Uterus (tissue), 4 donors: ENCODE measurements at places on chromosomes 11 and 22. TPM values are rescaled to one million over a fixed set of nuclear protein-coding genes. Genes with fewer than 3 reads are reported as not detected.

DNA sequence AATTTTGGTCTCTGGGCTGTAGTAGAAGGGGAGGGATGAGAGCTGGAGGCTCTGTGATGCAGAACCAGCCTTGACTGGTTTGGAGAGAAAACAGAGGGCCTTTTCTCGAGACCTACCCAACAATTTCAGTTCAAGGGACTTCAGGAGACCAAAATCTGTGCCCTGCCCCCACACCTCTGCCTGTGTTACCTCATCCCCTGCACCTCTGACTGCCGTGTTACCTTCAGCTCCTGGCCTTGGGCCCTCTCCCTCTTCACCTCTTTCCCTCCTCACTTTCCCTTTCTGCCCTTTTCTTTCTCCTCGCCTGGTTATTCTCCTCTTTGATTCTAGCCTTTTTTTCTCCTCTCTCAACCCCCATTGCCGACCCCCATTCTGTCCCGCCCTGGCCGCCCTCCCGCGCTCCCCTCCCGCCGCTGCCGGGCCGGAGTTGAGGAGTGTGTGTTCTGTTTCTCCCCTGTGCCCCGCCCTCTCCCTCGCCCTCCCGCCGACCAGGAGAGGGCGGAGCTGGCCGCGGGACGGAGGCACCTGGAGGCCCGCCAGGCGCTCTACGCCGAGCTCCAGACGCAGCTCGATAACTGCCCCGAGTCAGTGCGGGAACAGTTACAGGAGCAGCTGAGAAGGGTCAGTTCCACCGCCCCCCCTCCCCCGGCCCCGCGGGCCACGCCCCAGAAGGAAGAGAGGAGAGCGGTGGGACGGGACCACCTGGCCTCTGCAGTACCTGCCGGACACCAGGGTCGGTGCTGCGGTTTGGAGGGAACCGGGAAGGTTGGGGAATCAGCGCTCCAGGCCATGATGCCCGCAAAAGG is 27.2 kb downstream of the PHLDB1 start:
- H3K27me3 ChIP-seq: no peaks in the 10 kb centered on the region
- H3K4me1 ChIP-seq: peaks cover 4% of the 10 kb centered on the region
- H3K27ac ChIP-seq: peak overlapping the region; percentile 79
- DNase-seq: peak; percentile 87
- H3K36me3 ChIP-seq: no peaks in the 10 kb centered on the region

The MS4A14 gene
- total RNA-seq: not detected

GRCh38 chr11:34667810-34668582 is 47.1 kb downstream of the EHF start:
- H3K27me3 ChIP-seq: no peaks in the 10 kb centered on the region
- H3K4me3 ChIP-seq: no peak overlapping the region
- H3K36me3 ChIP-seq: no peaks in the 10 kb centered on the region
- no peak for DNase-seq
- no peak overlapping the region for H3K27ac ChIP-seq

The KCNQ1OT1 gene
- total RNA-seq: 4.4 TPM

DNA sequence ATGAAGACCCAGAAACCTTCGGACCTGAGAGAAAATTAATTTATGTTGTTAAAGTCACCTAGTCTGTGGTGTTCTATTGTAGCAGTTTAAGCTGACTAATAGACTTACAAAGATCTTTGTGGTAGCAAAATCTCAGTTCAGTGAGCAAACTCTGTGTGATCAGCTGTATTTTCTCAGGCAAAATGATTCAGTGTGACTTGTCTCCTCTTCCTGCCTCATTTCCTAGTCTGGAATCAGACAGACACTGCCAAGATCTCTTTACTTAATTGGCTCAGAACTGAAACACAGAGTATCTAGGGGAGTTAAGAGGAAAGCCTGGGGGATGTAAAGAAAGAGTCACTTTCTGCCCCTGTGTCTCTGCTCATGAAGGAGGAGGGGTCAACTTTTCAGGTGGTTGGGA is 564.7 kb downstream of the KCNA4 start:
- H3K36me3 ChIP-seq: no peaks in the 10 kb centered on the region
- DNase-seq: no peak
- no peaks in the 10 kb centered on the region for H3K27me3 ChIP-seq
- no peak overlapping the region for H3K4me3 ChIP-seq
- H3K27ac ChIP-seq: no peak overlapping the region
